ENCODE measurements at places on chromosomes 5 and 9. TPM values are rescaled to one million over a fixed set of nuclear protein-coding genes. Genes with fewer than 3 reads are reported as not detected.

CTSV gene
- not detected for total RNA-seq

CDH9 gene
- total RNA-seq, result not detected

PHF19 gene
- total RNA-seq, result 144 TPM

GRCh38 chr5:10199692-10200091, 50.0 kb downstream of the ATPSCKMT start:
- H3K27me3 ChIP-seq, result no peaks in the 10 kb centered on the region
- H3K27ac ChIP-seq, result no peak overlapping the region
- peaks cover 2% of the 10 kb centered on the region for H3K36me3 ChIP-seq
- no peak overlapping the region for H3K4me3 ChIP-seq
- no peaks in the 10 kb centered on the region for H3K4me1 ChIP-seq

DNA sequence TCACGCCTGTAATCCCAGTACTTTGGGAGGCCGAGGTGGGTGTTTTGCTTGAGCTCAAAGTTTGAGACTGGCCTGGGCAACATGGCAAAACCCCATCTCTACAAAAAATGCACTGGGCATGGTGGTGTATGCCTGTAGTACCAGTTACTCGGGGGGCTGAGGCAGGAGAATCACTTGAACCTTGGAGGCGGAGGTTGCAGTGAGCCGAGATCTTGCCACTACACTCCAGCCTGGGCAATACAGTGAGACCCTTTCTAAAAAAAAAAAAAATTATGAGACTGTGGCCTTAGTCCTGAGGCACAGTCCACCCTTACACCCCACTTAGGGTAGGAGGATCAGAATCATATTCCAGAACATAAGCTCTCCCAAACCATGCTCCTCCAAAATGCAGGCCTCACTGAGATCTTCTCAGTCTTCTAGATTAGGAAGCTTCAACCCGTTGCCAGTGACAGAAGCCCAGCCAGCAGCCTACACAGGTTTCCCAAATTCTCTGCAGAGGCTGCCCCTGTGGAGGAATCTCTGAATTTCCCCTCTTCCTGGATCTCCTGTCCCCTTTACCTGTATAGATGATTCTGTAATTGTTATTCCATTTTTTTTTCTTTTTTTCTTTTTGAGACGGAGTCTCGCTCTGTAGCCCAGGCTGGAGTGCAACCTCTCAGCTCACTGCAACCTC, 77.3 kb downstream of the BASP1 start:
- H3K27ac ChIP-seq, result no peak overlapping the region
- H3K4me3 ChIP-seq, result no peak overlapping the region
- no peak for DNase-seq
- H3K36me3 ChIP-seq, result no peaks in the 10 kb centered on the region
